NCI-H1417 treated with DMSO at 0.1 percent for 48 hours (cell line): ENCODE measurements at places on chromosomes 13 and 19.

DNA sequence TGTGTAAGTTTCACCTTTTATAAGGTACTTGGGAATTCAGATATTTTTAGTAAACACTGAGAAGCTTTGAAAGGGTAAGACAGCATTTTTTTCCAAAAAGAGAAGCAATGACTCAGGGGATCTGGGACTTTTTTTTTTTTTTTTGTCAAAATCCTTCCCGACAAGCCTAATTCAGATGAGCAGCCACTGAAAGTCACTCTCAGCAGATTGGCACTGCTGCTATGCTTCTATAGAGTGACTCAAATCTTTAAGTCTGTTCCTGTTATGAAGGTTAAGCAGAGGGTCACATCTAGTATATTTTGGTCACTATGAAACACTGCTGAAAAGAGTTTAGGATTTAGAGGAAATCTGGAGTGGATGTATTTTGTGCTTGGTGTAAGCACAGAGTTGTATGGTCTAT lies 571.1 kb downstream of the MYO16 start:
- DNase-seq: no peak

GRCh38 chr19:2528675-2529101 lies 52.8 kb downstream of the GADD45B start:
- DNase-seq: no peak

DNA sequence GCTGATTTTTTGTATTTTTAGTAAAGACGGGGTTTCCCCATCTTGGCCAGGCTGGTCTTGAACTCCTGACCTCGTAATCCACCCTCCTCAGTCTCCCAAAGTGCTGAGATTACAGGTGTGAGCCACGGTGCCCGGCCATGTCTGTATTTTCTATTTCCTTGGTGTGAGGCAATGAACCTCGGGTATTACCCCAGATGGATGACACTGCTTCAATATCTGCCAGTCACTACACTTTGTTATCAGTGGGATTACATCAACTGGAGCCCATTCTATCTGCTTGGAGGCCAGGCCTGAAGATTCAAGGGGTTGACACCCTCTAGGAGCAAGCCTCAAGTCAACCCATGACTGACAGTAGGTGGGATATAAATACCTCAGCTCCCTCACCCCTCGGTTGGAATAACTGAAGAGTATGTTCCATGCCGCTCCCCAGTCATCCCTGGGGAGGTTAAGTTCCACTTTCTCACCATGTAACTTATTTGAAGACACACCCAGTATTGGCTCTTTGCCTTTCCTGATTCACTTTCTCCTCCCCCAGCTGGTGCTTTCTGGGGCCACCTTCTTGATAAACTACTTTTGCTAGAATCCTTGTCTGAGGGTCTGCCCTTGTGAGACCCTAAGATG lies 992 bp upstream of the ADGRE1 start:
- no peak for DNase-seq

DNA sequence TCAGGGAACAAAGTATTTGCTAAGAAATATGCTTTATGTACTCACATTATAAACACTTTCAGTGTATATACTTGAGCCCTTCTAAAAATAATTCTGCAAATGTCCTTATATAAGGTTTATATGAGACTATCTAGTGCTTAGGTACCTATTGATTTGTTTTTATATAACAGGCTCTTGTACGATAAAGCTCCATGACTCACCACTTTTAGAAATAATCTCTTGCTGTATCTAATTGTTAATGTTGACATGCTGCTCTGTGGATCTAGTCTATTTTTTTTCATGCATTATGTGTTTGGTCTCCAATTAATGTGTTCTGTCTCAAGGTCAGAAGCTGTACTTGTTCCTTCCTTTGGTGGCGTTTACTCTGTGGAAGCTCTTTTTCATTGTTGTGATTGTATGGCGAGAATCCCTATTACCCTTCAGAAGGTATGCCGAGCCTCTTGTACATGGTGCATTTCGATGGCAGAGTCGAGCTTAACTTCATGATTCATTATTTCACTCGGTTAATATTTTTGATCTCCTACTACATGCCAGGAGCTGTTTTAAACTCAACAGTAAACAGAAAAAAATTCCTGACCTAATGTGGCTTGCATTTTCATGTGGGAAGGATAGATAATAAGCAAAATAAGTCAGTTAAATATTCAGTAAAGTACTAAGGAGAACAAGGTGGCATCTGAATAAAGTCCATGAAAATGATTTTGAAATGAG lies 361.6 kb downstream of the COG6 start:
- no peak for DNase-seq

DNA sequence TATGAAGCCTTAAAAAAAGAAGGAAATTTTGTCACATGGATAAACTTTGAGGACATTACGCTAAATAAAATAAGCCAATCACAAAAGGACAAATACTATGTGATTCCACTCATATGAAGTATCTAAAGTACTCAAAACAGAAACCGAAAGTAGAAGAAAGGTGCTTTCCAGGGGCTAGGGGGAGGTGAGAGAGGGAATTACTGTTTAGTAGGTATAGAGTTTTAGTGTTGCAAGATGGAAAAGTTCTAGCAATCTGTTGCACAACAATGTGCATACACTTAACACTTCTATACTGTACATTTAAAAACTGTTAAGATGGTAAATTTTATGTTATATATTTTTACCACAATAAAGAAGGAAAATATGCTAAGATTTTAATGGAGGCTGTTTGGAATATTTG lies 83.0 kb downstream of the POLR1D start:
- DNase-seq: no peak

DNA sequence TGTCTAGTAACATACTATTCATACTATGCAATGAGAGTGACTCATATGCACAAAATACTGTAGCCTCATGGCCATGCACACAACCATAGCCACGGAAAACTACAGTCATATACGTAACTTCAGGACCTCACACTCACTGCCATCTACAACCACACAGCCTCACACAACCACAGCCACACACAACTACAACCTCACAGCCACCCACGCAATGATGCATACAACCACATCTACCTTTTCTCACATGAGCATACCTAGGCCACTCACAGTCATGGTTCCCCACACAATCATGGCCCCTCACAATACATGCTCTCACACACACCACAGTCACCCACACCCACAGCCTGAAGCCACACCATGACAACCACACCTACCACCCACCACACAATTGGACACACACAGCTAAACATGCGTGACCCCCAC lies 8.7 kb upstream of the TNFSF14 start:
- DNase-seq: no peak

DNA sequence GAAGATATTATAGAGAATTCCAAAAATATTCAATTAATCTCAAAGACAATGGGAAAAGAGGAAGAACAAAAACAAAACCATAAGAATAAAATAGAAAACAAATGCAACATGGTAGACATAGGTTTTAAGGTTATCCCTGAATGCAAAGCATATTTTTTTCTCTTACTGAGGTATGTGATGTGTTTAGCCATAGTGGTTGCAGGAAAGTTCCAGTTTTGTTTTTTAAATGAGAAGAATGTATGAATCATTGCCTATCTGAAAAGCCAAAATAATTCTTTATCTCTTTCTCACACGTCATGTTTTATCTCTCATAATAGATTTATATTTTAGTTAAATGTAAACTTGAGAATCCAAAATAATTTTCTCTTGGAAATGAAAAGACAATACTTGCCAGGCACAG lies 2591.7 kb upstream of the PCDH20 start:
- no peak for DNase-seq

DNA sequence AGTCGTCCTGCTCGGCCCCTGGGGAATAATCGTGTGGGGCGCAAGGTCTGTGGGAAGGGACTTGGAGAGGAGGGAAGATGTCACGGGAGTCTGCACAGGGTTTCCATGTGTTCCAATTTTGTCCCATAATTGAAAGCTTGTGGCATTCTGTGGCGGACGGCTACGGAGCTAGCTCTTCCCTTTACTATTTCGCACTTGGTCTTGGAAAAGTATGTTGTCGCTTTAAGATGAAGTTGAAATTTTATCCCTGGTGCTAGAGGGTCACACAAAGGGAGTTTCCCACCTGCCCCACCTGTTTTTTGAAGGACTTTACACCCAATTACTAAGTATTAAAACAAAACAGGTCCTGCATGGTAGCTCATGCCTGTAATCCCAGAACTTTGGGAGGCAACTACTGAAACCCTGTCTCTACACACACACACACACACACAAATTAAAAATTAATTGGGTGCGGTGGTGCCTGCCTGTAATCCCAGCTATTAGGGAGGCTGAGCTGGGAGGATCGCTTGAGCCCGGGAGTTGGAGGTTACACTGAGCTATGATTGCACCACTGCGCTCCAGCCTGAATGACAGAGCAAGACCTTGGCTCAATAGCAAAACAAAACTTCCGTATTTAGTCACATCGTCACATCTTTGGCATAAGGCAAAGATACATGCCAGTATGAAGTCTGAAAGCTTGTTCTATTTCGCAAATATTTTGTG lies 967 bp upstream of the TPT1 start:
- DNase-seq: no peak

DNA sequence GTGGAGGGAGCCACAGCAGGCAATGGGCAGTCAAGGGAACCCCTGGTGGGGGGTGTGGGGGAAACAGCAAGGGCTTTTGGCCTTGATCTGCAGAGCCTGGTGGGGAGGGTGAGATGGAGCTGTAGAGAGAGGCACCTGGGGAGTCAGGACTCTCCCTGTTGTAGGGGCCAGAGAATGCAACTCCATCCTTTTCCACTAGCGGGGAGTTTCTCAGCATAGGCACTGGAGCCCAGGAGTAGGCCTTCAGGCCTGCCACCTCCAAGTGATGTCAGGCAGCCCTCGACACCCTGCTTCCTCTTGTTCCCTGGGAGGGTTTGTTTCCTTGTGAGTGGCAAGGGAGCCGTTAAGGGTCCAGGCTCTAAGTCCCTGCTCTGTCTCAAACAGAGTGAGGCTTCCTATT lies 25.0 kb downstream of the MEGF8 start:
- DNase-seq: no peak

DNA sequence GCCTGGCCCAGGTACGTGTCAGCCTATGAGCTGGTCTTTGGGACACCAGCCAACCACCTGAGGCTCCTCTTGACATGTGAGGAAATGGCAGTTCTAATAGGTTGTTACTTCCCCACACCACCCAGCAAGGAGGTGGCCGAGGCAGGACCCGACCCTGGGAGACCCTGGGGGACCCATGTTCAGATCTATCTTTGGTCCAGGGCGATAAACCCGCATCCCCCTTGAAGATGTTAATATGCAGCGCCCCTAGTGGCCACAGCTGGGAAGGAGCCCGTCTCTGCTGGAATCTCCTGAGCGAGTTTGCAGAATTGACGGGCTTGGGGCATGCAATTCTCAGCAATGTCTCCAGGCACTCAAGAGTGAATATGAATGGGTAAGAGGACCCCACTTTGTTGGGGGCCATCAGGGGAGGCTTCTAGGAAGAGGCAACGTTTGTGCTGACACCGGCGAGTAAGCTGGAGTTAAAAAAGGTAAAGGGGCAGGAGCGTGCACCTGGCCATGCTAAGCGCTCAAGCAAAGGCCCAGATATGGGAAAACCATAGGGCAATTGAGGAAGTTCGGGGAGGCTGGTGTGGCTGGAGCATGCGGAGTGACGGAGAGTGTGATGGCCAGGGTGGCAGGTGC lies 1.5 kb upstream of the MYO1F start:
- no peak for DNase-seq

DNA sequence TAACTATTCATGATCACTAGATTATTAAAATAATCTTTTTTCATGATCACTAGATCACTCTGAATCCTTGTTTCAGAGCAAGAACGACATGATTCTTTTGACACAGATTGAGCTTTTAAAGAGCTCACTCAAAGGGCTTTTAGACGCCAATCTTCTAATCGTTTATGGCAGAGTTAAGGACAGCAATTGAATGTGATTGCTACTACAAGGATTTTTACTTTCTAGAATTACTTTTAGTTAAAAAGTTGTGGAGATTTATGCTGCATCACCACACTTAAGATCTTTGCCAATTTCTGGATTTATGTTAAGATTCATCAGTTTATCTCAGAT lies 1.3 kb downstream of the EXOSC8 start:
- DNase-seq: no peak
